Effector CD4-positive, alpha-beta T cell (primary cell): ENCODE measurements at places on chromosomes 5 and 9.

DNA sequence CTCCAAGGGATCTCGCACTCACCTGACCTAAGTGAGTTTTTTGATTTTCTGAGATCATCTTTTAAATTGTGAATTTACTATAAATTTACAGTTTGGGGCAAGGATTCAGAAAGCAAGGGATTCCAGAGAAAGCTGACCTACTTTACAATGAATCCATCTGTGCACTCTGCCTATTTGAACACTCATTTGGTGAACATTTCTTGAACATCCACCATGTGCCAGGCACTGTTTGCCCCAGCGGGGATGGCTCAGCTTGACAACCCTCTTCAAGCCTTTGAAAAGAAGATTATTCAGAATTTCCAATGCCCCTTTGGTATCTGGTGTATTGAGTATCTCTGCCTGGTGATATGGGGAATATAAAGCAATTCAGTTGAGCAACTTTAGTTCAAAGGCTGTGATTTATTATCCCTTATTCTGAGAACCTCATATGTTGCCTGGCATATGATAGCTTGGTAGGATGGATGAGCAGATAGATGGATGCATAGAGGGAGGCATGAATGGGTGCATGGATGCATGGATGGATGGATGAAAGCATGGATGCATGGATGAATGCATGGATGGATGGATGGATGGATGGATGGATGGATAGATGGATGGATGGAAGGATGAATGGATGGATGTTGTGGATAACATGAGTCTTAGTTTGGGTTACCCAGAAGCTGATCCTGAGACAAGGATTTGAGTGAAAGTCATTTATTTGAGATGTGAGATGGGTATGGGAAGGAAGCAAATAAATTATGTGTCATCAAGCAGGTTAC lies 149.7 kb upstream of the ZNF366 start:
- DNase-seq = no peak

GRCh38 chr5:33556330-33557328 lies 115.9 kb downstream of the TARS1 start:
- DNase-seq = no peak

DNA sequence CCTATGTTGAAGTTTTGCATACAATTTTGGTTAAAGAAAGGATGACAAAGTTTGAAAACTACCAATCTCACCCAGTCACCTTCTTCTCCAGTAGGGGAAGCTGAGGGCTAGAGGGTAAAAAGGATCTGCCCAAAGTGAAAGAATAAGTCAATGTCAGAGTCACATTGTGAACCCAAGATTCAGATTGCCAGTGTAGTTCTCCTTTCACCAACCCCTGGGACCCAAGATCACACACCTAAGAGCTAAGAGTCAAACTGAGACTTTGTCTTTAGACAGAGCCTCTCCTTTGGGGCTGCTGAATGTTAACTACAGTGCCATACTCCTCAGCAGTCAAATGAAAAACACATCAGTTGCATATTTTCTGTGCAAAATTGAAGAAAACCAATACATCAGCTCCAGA lies 210.6 kb downstream of the ATP10B start:
- DNase-seq = no peak

DNA sequence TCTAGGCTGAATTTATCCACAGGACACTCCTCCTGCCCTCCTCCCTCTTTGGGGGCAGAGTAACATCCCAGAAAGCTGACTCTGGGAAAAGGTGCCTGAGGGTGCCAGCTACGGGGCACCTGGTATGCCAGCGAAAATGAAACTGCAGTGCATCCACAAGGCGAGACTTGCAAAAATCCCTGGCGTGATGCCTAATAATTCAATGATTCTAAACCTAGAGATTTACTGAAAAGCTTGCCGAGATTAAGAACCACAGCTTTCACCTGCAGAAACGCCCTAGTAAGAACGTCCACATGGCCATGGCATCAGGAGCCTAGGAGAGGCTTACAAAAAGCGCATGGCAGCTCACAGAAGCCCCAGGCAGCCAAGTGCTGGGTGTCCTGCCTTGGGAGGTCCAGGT lies 20.9 kb downstream of the CCNJL start:
- DNase-seq = no peak

DNA sequence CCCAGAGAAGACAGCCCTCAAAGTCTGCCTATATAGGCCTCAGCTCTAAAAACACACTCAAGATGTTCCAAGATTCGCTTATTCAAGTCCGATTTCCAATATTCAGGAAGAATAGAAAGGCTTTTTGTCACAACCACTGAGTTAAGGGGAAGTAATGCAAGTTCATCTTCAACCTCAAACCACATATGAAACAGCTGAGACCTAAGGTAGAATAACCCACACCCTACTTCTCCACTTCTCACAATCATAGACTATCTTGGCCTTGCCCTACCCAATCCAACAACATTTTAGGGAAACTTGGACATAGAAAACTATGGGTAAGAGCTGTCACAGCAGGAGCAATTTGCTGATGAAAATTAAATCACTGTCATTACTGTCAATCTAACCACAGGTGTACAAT lies 152.0 kb upstream of the LRRTM2 start:
- DNase-seq = no peak

DNA sequence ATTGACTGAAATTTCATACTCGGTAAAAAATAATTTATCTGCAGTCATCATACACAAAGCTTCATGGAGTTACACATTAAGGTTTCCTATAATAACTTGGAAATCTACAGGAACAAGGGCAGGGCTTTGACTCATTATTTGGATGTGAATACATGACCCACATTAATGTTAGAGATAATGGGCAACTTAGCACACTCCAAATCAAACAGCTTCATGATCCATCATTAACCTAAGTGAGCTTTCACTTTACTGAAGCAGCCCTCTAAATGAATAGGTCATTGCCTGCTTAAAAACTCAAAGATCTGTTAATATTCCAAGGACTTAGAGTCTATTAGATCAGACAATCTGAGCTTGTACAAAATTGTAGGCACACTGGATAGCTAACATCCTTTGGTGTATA lies 9.0 kb downstream of the CDH12 start:
- no peak for DNase-seq
